HAP-1 (cell line): ENCODE measurements at places on chromosomes 2 and 18.

- DNase-seq: no peak
These were observed 887.3 kb downstream of the TDRD15 start for GRCh38 chr2:22011048-22011447.

DNA sequence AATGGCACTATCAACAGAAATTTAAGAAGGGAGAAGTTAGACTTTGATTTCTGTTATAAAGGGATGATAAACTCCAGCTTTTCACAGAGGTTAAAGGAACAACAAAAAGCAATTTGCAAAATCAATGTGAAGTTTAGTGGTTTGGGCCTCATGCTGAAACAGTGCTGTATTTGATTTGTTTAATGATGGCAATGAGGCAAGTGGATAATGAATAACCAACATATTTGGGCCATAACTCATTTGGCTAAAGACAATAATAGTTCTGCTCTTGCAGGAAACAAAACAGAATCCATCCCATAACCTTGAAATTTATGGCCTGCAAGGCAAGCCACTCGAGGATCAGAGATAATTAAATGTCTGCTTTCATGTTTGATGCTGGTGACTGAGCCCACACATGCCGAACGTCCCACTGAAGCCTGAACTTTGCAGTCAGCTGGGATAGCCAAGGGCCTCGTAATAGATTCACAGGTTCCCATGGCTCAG, 56.5 kb downstream of the TPGS2 start:
- no peak for DNase-seq

DNA sequence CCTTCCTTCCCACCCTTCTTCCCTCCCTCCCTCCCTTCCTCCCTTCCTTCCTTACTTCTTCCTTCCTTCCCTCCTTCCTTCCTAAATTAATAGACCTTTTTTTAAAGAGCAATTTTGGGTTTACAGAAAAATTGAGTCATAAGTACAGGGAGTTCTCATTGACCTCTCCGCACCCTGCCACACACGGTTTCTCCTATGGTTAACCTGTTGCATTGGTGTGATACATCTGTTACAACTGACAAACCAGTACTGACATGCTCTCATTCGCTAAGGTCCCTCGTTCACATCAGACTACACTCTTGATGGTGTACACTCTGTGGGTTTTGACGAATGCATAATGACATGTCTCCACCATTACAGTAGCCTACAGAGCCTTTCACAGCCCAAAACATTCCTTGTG, 11.6 kb upstream of the SDC1 start:
- DNase-seq: no peak

DNA sequence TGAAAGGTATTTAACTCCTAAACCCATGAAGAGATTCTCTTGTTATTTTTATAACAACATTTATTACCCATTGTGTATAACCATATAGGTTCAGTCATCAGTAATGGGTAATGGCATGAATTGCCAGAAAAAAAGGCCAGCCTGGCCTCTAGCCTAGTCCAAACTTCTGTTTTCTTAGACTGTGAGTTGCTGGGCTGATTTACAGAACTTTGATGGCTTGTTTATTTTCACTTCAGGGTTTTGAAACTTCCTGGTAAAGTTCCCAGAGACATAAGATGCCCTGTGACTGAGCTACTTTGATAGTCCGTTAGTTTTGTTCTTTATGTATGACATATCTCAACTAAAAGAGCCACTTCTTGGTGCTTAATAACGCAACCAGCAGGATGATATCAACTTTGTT, 164.8 kb downstream of the METTL4 start:
- no peak for DNase-seq

- DNase-seq: peak; percentile 39
These were observed 15.0 kb downstream of the KCNJ13 start for GRCh38 chr2:232761301-232761907.

DNA sequence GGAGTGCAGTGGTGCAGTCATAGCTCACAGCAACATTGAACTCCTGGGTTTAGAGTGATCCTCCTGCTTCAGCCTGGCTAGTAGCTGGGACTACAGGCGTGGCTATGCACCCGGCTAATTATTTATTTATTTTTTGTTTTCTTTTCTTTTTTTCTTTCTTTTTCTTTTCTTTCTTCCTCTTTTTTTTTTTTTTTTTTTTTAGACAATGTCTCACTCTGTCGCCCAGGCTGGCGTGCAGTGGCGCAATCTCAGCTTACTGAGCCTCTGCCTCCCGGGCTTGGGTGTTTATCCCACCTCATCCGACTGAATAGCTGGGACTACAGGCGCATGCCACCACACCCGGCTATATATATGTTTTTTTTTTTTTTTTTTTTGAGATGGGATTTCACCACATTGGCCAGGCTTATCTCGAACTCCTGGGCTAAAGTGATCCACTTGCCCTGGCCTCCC, 1.4 kb upstream of the ANXA4 start:
- no peak for DNase-seq

DNA sequence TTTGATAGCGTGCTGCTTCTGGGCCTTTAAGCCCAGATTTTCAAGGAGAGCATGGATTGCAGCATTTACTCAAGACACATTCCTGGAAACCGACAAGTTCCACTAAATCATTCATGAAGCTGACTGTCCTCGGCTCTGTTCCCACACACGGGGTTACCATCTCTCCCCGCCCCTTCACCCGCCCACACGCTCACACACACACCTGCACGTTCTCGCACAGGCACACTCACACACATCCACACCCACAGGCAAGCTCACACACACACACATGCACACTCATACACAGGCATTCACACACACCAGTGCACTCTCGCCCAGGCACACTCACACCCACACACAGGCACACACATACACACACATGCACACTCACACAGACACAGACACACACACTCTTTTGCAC, 150.0 kb upstream of the AGAP1 start:
- no peak for DNase-seq
